ENCODE measurements at places on chromosomes 13 and 19.
A peak's percentile ranks its signal among the peaks of the same experiment; 100 is the strongest.

DNA sequence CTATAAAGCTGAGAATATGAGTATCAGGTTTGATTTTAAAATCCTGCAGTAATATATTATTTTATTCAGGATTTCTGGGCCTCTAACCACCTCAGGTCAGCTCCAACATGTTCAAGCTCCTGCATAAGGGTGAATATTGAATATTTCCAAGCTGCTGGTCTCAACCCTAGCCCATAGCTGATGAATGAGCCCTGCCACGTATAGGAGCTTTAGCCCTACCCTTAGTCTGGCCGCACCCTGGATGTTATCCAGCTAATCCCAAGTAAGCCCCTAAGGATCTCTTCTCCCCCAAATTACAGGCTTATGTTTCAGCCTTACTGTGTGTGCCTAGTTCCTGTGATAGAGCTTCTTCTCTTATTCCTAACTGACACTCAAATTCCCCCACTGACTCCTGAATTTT, 240.6 kb downstream of the KCTD12 start:
- DNase-seq = no peak

GRCh38 chr13:66915596-66916185, 314.4 kb downstream of the PCDH9 start:
- no peak for DNase-seq

- no peak for DNase-seq
These were observed 338.9 kb downstream of the TEX29 start for GRCh38 chr13:111659219-111659775.

- DNase-seq = no peak
These were observed 427.1 kb downstream of the GPC5 start for GRCh38 chr13:91825516-91825915.

GRCh38 chr19:43782689-43783231, 2.0 kb upstream of the KCNN4 start:
- no peak for DNase-seq

- peak; percentile 10 for DNase-seq
These were observed 3.7 kb upstream of the GP6 start for GRCh38 chr19:55041627-55042343.

GRCh38 chr13:98918771-98919170, 59.1 kb downstream of the DOCK9 start:
- DNase-seq = no peak

DNA sequence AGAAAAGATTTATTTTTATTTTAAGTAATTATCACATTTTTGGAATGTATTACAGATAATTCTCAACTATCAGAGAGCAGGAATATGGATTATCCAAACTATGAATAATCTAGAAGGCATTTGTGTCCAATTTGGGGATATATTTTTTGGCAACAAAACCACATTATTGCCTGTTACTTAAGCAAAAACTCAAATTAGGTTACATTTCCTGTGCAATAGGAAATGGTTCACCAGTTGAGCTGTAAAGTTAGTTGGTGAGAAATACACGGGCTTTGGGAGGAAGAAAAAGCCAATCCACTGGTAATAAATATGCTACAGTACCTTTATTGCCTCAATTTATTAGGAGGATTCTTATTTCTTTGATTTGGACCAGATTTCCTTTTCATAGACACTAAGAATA, 1075.2 kb downstream of the PCDH9 start:
- no peak for DNase-seq

- DNase-seq = no peak
These were observed 208.7 kb upstream of the OBI1 start for GRCh38 chr13:78867655-78868054.

DNA sequence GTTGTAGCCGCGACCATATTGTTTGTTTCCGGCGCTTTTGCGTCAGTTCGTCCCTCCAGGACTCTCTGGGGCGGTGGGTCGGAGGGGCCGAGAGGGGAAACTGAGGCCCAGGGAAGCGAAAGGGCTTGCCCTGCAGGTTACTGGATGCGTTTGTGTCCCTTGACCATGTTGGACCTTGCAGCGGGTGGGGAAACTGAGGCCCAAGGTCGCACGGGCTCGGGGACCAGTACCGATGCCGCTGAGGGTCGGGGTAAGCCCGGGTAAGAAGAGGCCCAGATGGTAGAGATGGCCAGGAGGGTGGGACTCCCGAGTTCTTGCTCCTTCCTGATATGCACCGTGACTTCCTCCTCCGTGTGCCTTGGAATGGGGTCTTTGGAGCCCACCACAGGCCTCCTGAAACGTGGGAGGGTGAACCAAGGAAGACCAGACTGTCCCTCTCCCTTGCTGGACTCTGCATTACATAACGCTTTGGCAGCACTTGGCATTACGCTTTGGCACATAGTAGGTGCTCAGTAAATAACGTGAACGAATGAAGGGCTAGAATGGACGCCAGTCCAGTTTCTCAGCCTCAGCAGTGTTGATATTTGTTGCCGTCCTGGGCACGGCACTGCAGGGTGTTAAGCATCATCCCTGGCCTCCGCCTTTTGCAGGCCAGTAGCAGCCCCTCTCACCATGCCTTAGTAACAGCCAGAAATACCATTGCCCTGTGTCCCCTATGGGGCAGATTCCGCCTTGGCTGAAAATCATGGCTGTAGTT, 743 bp downstream of the CHAF1A start:
- DNase-seq = no peak

GRCh38 chr19:4379383-4380253, 20.7 kb downstream of the SH3GL1 start:
- peak; percentile 25 for DNase-seq

- no peak for DNase-seq
These were observed 18.9 kb upstream of the ZNRF4 start for GRCh38 chr19:5436106-5436947.

GRCh38 chr13:55361141-55361540, 1779.6 kb upstream of the PRR20A start:
- DNase-seq = no peak

GRCh38 chr19:40797963-40798682, 868 bp upstream of the EGLN2 start:
- DNase-seq = peak; percentile 48

DNA sequence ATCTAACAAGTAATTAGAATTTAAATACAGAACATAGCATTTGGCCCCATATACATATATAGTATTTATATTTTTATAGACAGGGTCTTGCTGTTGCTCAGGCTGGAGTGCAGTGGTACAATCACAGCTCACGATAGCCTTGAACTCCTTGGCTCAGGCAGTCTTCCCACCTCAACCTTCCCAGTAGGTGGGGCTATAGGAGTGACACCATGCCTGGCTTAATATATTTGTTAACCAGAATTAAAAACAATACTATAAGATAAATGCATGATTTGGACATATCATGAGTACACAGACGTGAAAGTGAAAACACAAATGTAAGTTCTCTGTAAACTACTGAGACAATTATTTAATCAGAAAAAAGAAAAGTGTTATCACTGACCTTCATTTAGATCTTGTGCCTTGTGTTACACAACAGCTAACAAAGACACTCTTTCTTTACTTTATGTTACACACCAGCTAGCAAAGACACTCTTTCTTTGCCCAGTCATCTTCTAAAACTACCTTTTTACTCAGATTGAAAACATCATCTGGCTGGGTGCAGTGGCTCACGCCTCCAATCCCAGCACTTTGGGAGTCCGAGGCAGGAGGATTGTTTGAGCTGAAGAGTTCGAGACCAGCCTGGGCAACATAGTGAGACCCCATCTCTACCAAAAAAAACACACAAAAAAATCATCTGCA, 22.6 kb downstream of the CARS2 start:
- DNase-seq = no peak

DNA sequence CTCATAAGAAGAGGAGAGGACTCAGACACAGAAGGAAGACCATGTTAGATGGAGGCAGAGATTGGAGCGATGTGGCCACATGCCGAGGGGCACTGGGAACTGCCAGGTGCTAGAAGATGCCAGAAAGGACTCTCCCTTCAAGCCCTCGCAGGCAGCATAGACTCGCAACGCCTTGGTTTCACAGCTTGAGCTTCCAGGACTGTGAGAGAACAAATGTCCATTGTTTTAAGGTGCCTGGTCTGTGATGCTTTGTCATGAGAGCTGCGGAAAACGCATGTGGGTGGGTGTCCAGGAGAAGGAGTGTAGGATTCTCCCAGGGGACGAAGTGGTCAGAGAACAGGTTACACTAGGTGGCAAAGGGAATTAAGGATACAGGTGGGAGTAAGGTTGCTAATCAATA, 125.9 kb upstream of the USP29 start:
- no peak for DNase-seq

- DNase-seq = no peak
These were observed 158.4 kb downstream of the RNF17 start for GRCh38 chr13:24922387-24922744.

GRCh38 chr19:31089681-31090080, 259.6 kb downstream of the TSHZ3 start:
- no peak for DNase-seq

All from stimulated activated CD4-positive, alpha-beta T cell treated with anti-CD3 and anti-CD28 coated beads, Interleukin-12 subunit alpha, Interleukin-12 subunit beta, amount 100 ng/mL, for 4 hours (primary cell).